ENCODE measurements at places on chromosomes 5 and 9.

- DNase-seq = no peak
Measured at GRCh38 chr5:142861011-142861410, 90.8 kb downstream of the ARHGAP26 start.

DNA sequence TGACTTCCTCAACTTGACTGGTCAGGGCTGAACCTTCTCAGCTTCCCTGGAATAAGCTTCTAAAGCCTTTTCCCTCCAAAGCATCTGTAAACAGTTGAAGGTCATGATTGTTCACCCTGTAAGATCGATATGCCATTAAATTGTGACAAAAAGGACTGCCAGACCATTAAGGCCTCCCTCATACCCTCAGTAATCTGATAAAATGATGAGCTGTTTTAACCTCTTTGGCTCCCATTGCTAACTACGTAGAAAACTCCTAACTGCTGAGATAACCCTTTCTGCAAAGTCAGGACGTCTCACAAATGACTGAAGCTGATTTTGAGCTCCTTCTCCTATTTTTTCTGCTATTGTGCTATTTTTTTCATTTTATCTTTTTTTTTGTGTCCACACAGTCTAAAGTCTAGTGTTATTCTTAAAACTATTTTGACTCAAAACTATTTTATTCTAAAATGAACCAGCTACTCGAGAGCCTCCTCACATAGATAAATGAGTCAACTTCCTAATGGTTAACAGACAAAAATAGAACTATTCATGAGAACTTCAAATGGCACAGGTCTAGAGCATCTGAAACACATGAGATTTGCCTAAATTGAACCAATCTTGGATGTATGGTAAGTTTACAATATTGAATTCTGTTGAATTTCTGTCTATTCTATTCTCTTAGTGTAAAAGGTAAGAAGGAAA is 395.6 kb upstream of the TLE4 start:
- no peak for DNase-seq

- no peak for DNase-seq
Measured at GRCh38 chr9:8208465-8208864, 408.9 kb upstream of the DMAC1 start.

DNA sequence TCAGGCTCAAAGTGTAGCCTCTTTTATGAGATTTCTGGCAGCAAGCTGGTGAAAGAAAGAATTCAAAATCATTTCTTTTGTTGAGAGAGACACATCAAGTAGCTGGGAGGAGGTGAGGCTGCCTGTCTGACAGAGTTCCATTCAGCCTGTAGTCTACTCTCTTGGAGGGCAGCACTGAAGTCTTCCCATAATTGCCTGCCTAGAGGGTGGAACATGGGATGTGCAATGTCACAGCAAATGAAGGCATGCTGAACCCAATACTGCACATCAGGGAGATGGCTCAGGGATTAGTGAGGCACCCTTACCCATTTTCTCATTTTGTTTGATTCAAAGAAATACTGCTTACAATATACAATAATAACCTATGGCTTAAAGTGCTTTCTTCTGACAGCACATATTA is 475.7 kb downstream of the TMEM232 start:
- DNase-seq = no peak

DNA sequence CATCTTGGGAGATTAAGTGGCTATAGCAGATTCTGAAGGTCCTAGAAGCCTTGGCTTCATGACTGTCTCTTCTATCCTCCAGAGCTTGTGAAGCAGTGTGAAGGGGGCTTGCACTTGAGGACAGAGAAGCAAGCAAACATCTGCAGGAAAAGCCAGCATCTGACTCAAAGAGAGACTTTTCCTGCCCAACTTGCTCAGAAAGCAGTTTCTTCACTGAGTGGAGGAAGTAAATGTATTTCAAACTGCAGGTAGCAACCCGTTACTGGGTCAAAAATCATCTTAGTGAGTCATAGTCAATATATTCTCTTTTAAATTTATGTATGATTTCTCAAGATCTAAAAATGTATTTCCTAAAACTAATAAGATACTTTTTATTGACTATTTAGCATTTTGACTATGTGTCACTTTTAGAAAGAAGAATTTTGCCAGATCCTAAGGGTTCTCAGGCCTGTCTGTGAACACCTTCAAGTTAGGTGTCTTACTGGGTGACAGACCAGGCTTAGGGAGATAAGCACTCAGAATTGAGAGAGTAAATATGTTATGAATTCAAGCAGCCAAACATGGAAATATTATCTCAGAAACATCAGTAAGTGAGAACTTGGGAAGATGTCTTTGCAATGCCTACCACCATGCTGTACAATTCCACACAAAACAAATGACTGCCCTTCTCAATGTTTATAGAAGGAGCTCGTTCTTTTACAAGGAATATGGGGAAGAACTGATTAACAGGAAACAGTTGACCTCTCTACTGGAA is 72.6 kb upstream of the DMAC1 start:
- DNase-seq = no peak

DNA sequence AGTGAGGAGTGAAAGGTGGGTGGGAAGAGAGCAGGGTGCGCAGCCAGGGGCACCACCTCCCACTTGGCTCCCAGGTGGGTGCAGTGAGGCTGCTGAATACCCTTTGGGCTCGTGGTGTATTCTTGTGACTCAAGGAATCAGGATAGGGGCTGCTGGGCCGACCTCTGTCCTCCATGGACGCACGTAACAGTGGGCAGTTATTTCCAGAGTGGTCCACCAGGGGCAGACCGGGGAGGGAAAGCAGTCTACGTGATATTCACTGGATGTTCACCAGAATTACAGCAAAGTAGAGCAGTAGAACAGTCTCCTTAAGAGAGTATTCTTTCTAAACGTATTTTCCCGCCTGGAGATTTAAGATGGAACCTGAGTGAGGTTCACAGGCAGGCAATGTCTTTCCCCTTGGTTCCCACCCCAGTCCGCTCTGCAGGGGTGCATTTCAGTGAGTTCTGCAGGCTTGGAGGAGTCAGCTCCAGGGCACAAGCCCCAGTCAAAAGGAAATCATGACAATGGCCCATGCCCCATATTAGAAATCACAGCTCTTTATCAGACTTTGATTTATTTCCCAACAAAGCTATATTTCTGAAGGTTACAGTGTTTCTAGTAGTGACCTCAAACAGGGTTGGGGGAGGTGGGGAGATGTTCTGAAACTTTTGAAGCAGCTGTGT is 88.7 kb downstream of the SYK start:
- no peak for DNase-seq

- no peak for DNase-seq
Measured at GRCh38 chr9:35658968-35659220, 802 bp downstream of the CCDC107 start.

- no peak for DNase-seq
Measured at GRCh38 chr5:115985802-115986757, 23.8 kb downstream of the LVRN start.

- DNase-seq = no peak
Measured at GRCh38 chr5:128695791-128696530, 157.9 kb upstream of the FBN2 start.

GRCh38 chr5:53334431-53334941 is 145.9 kb upstream of the FST start:
- no peak for DNase-seq

DNA sequence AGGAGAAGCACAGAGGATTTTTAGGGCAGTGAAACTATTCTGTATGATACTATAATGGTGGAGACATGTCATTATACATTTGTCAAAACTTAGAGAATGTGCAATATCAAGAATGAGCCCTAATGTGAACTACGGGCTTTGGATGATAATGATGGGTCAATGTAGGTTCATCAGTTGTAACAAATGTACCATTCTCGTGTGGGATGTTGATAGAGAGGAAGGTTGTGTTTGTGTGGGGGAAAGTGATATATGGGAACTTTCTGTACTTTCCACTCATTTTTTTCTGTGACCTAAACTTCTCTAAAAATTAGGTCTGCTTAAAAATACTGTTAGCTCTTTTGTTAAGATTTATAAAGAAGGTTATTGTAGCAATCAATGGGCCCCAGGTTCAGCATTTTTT is 138.9 kb downstream of the SPATA31D1 start:
- no peak for DNase-seq

DNA sequence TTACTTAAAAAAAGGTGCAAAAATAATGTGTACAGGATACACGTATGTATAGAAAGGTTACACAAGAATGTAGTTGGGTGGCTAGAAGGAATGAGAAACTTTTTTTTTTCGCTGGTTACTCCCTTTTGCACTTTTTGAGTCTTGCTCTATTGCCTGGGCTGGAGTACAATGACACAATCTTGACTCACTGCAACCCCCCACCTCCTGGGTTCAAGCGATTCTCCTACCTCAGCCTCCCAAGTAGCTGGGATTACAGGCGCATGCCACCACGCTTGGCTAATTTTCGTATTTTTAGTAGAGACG is 15.8 kb downstream of the FBXW11 start:
- no peak for DNase-seq

GRCh38 chr5:8752595-8752994 is 793.3 kb downstream of the SEMA5A start:
- DNase-seq = no peak

DNA sequence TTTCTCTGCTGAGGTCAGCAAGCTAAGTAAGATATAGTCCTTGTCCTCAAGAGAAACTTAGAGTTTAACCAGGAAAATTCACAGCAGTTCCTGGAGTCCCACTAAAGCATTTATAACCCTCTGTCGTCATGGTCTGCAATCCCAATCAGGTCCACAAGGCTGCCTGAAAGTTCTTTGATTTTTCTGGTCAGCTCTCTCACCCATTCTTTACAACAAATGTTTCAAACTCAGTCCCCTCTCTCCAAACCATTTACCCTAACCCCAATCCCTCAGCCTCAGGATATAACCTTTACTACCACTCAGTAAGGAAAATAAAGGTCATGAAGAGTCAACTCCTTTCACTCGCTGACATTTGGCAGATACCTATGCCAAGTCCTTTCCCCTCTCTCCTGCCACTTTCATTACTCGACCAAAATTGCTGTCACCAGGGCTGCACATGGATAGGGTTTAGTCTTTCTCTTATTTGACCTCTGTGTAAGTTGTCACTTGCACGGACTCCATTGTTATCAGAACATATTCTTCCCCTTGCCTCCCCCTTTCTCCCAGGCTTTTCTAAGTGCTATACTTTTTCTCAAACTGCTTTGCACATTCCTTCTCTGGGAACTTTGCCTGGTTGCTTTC is 936.6 kb downstream of the NR2F1-AS1 start:
- DNase-seq = no peak

DNA sequence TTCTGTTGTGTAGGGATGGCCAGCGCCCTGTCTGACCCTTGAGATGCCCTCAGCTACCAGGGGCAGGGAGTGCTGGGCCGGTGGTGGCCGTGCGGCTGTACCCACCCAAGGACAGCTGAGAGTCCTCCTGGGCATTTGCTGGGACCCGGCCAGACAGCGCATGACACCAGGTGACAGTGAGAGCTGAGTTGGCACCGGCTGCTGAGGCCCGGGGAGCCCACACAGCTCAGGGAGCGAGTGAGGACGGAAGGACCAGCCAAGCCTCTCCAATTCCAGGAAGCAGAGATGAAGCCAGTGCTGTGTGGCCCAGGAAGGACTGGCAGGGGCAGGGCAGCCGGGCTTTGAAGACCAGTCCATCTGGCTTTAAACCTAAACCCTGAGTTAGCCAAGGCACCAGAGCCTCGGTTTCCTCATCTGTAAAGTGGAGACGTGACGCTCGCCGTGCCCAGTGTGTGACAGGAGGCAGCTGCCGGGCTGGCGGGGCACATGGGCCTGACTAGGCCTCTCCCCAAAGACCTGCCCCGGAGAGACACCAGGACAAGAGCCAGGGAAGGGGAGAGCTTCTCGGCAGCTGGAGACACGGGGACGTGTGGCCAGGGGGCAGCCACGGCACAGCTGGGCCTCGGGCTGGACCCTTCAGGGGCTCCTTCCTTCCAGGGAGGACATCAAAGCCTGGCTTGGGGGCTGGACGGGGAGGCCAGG is 3.0 kb upstream of the AGPAT2 start:
- no peak for DNase-seq

- no peak for DNase-seq
Measured at GRCh38 chr9:6686396-6686795, 40.9 kb upstream of the GLDC start.

- DNase-seq = no peak
Measured at GRCh38 chr9:133127340-133127981, 6.4 kb upstream of the RALGDS start.

GRCh38 chr9:111027798-111028197 is 10.5 kb downstream of the LPAR1 start:
- no peak for DNase-seq

DNA sequence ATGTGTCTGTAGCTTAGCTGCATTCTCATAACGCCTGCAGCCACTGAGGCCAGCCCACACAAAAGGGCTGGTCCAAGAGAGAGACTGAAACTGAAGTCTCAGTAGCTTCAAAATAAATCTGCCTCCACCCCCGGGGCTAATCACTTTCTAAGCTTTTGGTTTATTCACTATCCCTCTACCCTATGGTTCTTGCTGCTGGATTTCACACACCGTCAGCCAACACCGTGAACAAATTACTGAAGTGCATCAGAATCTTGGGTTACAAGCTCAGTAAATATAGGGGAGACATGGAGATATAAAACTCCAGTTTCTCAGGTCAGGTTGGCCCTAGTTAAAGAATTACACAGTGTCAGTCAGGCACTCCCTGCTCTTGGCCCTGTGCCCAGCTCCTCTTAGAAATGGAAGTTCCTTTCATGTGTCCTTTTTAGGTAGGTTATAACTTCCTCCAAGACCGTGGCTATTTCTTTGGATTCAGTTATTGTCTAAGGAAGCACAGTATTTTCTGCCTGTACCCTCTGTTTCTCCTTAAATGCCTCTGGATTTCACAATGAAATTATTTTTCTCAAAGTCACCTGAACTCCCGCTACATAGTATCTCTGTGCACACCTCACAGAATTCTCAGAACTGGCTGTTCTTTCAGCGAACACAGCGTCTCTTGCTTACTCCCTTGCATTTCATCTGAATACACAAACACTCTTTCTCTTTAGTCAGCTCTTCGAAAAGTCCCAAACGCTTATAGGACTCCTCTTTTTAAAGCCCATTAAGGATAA is 112.5 kb downstream of the FAM174A start:
- no peak for DNase-seq

GRCh38 chr9:34522091-34522887 is 501 bp downstream of the ENHO start:
- DNase-seq = no peak

DNA sequence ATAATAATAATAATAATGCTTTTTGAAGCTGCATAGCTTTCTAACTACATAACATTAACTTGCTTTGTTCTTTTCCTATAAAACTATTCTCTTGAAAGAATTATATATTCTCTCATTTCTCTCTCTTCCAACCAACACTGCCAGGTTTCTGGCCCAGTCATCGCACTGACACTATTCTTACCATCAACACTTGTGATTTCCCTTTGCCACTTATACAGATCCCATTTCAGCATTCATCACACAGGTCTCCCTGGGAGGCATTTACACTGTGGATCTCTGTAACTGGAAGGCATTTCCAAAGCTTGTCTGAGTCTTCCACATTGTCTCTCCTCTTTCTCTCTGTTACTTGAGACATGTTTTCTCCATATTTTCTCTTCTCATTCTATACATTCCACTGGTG is 777.8 kb upstream of the ACO1 start:
- no peak for DNase-seq

DNA sequence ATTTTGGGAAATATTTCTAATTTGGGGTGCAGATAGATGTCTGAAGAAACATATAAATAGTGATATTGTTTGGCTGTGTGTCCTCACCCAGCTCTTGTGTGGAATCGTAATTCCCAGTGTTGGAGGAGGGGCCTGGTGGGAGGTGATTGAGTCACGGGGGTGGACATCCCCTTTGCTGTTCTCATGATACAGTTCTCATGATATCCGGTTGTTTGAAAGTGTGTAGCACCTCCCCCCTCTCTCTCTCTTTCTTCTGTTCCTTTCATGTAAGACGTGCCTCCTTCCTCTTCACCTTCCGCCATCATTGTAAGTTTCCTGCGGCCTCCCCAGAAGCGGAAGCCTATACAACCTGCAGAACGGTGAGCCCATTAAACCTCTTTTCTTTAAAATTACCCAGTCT is 11.4 kb upstream of the ADAMTS16 start:
- no peak for DNase-seq

GRCh38 chr9:134390537-134390936 is 64.3 kb downstream of the RXRA start:
- peak; percentile 72 for DNase-seq
